ENCODE measurements at places on chromosomes 4 and X. TPM values are rescaled to one million over a fixed set of nuclear protein-coding genes. Genes with fewer than 3 reads are reported as not detected.

DNA sequence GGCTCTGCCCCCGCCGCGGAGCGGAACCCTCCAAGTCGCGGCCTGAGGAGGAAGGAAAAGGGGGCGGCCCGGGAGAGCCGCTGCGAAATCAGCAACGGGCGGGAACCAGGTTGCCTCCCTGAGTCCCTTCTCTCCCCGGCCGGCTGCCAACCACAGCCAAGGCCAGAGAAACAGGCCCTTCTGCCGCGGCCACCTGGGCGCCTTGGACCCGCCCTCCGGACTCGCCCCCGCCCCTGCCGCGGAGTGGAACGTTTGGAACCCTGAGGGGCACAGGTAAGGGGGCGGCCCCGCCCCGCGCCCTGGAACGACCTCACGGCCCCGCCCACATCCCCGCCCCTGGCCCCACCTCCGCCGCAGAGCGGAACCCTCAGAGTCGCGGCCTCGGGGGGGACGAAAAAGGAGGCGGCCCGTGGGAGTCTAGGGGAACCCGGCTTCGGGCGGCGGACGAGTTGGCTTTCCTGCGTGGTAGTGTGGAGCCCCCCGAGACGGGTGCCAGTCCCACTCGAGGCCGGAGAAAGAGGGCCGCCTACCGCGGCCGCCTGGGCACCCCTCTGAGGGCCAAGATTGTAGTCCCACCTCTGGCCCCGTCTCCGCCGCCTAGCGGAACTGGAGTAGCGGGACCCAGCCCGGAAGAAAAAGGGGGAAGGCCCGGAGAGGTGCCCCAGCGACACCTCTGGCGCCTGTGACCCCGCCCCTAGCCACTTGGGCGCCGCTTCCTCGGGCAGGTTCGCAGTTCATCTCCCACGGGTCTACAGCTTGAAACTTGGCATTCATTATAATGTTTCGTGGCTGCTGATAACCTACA, 669 bp upstream of the PHKA2 start:
- DNase-seq: no peak

GRCh38 chr4:6009452-6009851, 8.8 kb downstream of the C4orf50 start:
- no peak for DNase-seq

GRCh38 chrX:124362072-124362471, 15.7 kb downstream of the SH2D1A start:
- no peak for DNase-seq

- DNase-seq: no peak
These were observed 42.2 kb upstream of the HGFAC start for GRCh38 chr4:3399277-3400194.

DNA sequence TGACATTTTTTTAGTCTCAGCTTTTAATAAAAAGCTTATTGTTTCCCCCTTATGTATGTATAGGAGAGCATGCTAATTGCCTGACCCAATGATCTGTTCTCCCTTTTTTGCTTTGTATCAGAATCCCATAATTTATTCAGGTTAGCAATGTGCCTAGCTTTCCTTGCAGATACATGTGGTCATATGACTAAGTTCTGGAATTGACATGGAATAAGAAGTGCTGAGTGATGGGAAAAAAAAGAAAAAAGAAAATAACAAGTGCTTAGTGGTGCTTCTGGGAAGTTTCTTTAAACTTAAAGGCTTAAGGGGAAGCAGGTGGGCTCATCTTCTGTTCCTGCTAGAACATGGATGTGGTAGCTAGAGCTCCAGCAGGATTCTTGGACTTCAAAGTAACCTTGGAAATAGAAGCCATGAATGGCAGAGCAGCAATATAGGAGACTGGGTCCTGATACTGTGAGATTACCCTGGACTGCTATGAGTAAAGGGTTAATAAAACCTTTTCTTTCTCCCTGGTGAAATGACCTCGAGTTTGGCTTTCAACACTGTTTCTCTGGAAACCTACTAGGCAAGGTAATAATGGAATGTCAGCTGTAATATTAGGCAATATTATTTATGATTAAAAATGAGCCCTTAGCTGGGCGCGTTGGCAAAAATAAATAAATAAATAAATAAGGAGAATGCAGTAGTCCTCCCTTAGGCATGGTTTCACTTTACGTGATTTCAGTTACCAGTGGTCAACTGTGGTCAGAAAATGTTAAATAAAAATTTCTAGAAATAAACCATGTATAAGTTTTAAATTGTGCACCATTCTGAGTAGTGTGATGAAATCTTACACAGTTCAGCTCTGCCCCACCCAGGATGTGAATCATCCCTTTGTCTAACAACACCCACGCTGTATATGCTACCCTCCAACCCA, 16.7 kb upstream of the RBM41 start:
- no peak for DNase-seq

GRCh38 chr4:153798420-153798819, 9.5 kb upstream of the SFRP2 start:
- DNase-seq: no peak

DNA sequence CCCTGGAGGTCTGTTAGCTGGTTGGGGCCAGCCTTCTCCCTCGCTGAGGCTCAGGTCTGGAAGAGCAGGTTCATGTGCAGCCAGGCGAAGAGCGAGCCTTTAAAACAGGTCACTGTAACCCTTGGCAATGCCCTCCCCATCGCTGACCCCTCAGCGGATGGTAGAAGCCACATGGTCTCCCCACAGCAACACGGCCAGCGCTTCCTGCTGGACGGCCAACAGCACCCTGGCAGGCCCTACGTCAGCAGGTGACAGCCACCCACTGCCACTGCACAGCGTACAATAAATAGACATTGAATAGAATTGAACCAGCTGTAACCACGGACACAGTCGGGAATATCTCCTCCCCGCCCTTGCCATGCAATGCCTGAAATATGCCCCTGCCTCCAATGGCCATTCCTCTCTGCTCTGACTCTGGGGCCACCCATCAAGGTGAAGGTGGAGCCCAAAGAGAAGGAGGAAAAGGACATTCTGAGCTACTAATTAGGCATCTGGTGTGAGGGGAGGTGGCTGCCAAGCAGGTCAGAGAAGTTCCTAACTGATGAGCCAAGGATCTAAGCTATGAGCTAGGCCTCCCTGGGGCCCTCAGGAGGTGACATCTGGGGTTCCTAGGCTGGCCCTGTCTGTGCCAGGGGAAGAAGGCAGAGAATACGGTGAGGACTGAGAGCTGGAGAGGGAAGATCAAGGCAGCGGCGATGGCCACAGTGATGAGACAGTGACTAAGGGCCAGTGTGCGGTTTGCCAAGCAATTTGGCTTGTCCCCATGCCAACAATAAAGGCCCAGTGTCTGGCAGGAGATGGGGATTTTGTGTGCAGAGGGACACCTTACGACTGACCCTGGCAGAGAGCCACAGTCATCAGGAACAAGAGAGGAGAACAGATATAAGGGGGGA, 202.3 kb downstream of the BCOR start:
- DNase-seq: no peak

GRCh38 chr4:90122355-90122748, 4.8 kb upstream of the CCSER1 start:
- no peak for DNase-seq

GRCh38 chr4:45518832-45519231, 605.0 kb downstream of the GABRG1 start:
- DNase-seq: no peak

GRCh38 chr4:156929386-156930105, 42.1 kb downstream of the PDGFC start:
- DNase-seq: no peak

DNA sequence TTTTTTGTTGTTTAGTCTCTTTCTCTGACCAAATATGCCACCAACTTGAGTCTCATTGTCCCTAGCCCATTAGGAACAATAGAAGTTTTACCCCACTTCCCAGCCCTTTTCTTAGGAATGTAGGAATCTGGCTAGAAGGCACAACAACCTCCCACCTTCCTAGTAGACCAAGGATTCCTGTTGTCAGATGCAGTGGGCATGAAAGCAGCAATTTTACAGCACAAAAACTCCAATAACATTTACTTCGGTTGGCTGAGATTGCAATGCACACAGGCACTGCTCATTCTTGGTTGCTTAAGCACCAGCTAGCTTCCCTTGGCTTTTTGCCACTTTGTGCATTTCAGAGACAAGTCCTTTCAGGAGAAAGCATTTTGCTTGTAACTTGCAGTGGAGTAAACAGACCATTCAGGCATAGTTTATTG, 312.8 kb downstream of the TENM3 start:
- no peak for DNase-seq

GRCh38 chrX:3052860-3053259, 11.6 kb downstream of the ARSF start:
- no peak for DNase-seq

Gene AFF2
- 0.74 TPM for total RNA-seq

Gene DNAAF6
- not detected for total RNA-seq

Gene BMX
- total RNA-seq: 2.0 TPM

Gene GAGE1
- not detected for total RNA-seq
